Stimulated activated CD4-positive, alpha-beta T cell treated with anti-CD3 and anti-CD28 coated beads, TNF-alpha, amount 100 ng/mL, for 1 hour (primary cell): ENCODE measurements at places on chromosomes 2 and 18.

DNA sequence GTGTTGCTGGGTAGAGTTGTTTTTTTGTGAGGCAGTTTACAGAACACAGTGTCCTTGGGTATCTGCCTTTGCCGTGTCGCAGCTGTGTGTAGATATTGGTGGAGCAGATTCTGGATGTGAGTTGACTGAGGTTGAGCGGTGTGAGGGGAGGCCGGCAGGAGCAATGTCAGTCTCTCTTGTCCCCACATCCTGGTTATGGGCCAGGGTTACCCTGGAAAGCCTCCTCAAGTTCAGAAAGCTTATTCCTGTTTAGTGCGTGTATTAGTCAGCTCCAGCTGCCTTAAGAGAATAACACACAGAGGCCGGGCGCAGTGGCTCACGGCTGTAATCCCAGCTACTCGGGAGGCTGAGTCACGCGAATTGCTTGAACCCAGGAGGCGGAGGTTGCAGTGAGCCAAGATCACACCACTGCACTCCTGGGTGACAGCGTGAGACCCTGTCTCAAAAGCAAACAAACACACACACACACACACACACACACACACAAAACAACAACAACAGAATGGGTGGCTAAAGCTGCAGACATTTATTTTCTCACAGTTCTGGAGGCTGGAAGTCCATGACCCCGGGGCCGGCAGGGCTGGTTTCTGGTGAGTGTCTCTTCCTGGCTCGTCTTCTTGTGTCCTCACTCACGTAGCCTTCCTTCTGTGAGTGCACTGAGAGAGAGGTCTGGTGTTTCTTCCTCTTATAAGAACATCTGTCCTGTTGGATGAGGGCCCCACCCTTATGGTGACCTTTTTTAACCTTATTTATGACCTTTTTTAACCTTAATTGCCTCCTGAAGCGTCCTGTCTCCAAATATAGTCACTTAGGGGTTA, 5.1 kb downstream of the NCK2 start:
- no peak for DNase-seq

DNA sequence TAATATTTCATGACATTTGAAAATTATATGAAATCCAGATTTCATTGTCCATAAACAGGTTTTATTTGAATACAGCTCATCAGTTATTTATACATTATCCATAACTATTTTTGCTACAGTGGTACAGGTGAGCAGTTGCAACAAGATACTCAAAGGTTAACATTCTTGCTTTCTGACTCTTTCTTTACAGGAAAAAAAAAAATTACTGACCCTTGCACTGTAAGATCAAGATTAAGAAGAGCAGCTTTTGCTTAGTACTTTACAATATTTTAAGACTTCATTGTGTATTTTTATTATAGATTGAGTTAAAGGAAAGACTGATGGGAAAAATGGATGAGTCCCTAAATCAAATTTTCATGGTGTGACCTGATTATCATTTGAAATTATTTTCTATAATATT, 11.2 kb downstream of the ETAA1 start:
- no peak for DNase-seq

DNA sequence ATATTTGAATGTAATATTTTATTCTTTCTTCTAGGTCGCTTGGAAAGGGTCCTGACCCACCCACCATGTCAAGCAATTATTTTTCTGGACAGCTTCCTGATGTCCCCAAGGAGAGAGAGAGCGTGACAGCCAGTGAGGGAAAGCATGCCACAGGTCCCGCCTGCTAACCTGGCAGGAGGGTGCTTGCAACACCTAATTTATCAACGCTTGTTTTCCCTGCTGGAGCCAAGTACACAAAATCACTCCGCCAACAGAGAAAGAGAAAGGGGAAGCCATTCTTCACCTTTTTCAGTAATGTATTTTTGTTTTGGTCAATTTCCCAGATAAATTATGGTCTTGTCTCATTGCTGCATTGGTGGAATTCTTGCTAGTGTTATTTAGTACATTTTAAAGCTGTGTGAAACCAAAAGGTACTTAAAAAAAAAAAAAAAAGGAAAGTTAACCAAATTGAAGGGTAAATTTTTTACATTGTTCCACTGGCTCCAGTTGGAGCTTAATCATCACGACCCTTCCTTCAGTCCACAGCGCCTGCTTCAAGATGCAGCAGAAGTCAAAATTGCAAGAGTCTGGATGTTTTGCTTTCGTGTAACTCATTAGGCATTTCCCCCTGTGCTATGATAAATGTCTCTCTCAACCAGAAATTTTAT, 88.5 kb upstream of the COPS8 start:
- no peak for DNase-seq

- no peak for DNase-seq
Measured at GRCh38 chr18:3824101-3824500, 374.1 kb downstream of the TGIF1 start.

GRCh38 chr18:59792353-59792752, 95.1 kb upstream of the CCBE1 start:
- DNase-seq = no peak

- no peak for DNase-seq
Measured at GRCh38 chr2:54666131-54666633, 57.3 kb upstream of the EML6 start.

- no peak for DNase-seq
Measured at GRCh38 chr2:144849612-144850011, 329.7 kb upstream of the ZEB2 start.

GRCh38 chr2:28664120-28664842, 87.3 kb upstream of the PPP1CB start:
- DNase-seq = no peak

- no peak for DNase-seq
Measured at GRCh38 chr2:242030226-242030575, 160.7 kb downstream of the RTP5 start.

- DNase-seq = no peak
Measured at GRCh38 chr2:148909114-148909513, 34.1 kb downstream of the KIF5C start.
